PC-9 (cell line): ENCODE measurements at places on chromosomes 16 and 17. TPM values are rescaled to one million over a fixed set of nuclear protein-coding genes. Genes with fewer than 3 reads are reported as not detected.
A peak's percentile ranks its signal among the peaks of the same experiment; 100 is the strongest.

IFI35 gene
- total RNA-seq: 19.7 and 22.1 TPM in 2 replicates

LPO gene
- total RNA-seq: not detected in 2 replicates

ZNF385C gene
- total RNA-seq: 1.7 and 2.1 TPM in 2 replicates

TAT gene
- total RNA-seq: 0.13 and 0.50 TPM in 2 replicates

DNA sequence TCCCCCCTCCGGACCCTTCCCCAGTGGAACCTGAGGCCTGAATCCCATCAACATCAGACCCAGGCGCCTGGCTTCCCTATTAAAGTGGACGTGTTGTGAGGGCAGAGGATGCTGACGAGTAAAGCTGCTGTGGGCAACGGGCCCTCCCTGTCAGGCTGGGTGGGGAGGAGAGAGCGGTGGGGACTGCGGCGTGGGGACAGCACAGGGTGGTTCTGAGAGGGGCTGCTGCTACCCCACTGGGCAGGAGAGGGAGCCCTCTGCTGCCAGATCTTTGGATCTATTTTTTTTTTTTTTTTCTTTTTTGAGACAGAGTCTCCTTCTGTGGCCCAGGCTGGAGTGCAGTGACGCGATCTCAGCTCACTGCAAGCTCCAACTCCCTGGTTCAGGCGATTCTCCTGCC is 5.9 kb downstream of the CA5A start:
- H3K27me3 ChIP-seq: no peaks in the 10 kb centered on the region
- no peaks in the 10 kb centered on the region for H3K36me3 ChIP-seq
- H3K4me3 ChIP-seq: no peak overlapping the region
- no peaks in the 10 kb centered on the region for H3K4me1 ChIP-seq
- peak; percentile 25 for DNase-seq

- no peaks in the 10 kb centered on the region for H3K36me3 ChIP-seq
- H3K27ac ChIP-seq: no peak overlapping the region
- DNase-seq: no peak
Observed at GRCh38 chr17:71828182-71828596, 292.6 kb upstream of the SOX9 start.

DNA sequence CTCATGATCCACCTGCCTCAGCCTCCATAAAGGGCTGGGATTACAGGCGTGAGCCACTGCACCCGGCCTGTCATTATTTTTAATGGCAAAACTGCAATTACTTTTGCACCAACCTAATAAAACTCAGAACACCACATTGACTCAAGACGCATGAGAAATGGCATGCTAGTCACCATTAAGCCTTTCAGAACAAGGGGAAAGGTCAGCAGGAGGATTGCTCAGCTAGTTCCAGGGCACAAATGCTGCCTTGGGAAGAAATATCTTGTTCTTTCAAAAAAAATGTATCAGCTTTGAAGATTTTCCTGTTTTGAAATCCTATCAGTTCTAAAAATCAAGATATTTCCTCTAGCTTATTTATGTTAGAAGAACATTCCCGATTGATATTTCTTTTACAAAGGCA is 32.4 kb upstream of the CDYL2 start:
- H3K4me3 ChIP-seq: no peak overlapping the region
- H3K36me3 ChIP-seq: no peaks in the 10 kb centered on the region
- H3K4me1 ChIP-seq: no peaks in the 10 kb centered on the region

- no peak overlapping the region for H3K4me3 ChIP-seq
- no peak overlapping the region for H3K27ac ChIP-seq
- peaks cover 81% of the 10 kb centered on the region for H3K27me3 ChIP-seq
- no peaks in the 10 kb centered on the region for H3K36me3 ChIP-seq
Observed at GRCh38 chr16:86221085-86221484, 289.2 kb upstream of the FOXF1 start.
